ENCODE measurements at places on chromosomes 4 and X. TPM values are rescaled to one million over a fixed set of nuclear protein-coding genes. Genes with fewer than 3 reads are reported as not detected.
A peak's percentile ranks its signal among the peaks of the same experiment; 100 is the strongest.

DNA sequence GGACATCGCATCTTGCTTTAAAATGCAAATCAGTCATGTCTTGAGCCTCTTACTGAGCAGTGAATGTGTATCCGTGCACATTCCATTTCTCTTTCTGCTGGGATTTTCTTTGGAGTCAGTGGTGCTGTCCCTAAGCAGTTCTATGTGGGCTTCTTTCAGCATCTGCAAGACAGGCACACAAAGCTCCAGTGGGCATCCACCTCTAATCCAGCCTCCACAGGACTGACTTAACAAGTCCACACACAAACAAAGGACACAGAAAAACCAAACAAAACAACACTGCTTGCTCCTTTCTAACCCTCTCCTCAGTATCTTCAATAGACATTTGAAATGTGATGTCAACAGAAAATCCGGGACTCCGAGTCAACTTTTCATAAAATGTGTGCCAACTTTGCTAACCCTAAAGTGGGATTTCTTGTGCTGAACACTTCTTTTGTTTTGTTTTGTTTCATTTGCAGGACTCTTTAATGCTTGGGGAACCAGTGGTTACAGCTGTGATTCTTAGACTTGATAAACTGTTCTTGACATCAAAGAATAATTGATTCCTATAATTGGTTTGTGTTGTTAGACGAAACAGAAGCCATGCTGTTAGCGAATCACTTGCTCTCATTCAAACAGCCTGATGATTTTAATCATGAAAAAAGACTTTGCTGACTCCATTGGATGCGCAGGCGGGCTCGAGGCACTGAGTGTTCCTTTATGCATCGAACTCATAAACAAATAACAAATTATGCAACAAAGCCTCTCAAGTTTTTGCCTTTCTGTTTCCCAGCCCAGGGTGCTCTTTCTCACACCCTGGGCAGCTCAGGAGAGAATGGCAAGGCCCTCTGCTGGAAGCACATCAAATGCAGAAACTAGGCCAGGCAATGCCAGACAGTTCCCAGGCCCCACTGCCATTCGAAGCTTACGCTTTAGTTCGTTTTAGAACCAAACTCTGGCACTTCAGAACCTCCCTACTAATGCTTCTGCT lies 20.1 kb downstream of the ETNPPL start:
- ATAC-seq, result no peak

DNA sequence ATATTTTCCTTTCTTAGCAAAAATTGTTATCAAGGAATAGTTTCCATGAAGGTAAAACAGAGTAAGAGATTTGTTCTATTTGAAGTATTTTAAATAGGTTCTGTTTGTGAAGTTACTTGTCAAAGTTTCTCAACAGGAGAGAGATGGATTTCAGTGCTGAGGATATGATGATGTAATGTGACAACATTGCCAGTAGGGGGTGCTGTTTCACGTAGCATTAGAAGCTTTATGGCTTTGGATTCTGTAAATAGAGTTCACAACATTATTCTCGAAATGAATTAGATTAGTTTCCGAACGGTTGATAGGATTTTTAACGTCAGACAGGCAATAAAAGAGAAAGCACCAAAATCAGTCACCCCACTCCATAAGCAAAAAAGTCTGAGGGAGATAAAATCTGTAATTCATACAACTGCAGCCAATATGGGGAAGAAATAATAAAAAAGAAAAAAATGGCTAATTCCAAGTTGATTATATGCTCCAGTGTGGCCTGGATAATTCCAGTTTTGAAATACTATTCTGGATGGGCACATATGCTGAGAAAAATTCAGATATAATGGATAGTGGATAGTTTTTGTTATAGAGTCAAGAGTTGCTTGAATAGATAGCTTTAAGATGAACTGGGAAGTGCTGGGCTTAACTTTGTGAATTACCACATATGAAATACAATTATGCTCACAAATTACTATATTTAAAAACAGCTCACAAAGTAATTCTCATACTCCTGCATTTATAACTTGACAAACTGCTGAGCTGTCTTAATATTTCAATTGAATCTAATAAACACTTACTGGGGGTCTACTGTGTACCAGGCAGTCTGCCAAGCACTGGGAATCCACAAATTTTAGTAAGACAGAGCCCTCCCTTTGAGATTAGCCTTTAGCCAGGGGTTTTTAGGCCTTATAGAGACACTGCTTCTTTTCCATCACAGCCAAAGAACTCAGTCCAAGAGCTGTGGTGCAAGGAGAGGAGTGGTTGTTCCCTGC lies 109.1 kb downstream of the GPAT3 start:
- ATAC-seq, result peak; percentile 64

DNA sequence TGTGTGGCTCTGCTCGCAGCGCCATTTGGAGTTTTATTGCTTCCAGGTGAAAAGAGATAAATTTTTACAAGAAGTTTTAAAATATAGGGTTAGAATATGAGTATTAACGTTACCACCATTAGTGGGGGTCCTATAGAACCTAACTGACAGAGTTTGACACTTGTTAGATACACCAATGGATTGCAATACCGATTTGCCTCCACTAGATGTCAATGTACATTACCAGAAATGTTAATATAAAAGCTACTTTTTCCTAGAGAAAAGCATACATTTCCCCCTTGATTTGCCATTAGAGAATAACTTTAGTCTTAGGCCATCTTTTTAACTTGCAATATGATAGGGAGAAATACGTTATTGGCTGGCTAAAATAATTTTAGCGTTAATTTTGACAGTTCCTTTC lies 108.4 kb downstream of the LINC00632 start:
- no peak for ATAC-seq

FRMD7 gene
- not detected for total RNA-seq

SMIM14 gene
- 2.6 TPM for total RNA-seq

CPZ gene
- not detected for total RNA-seq

All from activated T-helper 17 cell treated with anti-CD3 and anti-CD28 coated beads, Interleukin-2, amount 50 U/mL, for 72 hours (primary cell).